NCI-H1436 treated with DMSO at 0.1 percent for 48 hours (cell line): ENCODE measurements at places on chromosomes 7 and 10.

DNA sequence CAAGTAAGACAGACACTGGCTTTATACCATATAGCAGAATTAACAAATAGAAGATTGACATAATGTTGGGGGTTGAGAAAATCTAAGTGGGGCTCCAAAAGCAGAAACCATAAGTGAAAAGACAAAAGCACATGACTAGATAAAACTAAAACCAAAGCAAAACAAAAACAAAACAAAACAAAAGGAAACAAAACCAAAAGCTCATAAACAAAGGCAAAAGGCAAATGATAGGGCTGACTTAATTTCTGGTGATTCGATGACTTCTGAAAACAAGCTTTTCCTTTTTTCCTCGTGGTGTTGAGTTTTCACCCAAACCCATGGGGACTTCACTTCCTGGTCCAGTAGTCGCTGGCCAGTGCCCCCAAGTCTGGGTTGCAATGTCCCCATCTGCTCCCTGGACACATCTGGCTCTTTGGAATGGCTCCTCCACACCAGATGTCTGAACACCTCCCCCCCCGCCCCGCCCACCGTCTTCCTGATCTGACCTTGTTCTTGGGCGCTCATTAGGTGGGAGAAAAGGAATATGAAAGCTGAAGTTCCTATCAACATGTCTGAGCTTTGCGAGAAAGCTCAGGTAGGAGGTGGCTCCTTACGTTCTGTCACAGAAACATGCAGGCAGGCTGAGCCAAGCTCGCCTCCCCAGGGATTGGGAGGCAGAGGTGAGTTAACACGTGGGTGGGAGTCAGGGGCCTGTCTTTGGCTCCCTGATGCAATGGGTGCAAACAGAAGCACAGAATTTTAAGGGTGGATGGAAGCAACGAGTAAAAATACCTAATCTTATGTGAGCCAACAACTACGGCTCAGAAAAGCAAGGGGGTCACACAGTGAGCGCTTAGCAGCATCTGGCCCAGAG, 121.0 kb downstream of the NEURL1 start:
- no peak for DNase-seq

DNA sequence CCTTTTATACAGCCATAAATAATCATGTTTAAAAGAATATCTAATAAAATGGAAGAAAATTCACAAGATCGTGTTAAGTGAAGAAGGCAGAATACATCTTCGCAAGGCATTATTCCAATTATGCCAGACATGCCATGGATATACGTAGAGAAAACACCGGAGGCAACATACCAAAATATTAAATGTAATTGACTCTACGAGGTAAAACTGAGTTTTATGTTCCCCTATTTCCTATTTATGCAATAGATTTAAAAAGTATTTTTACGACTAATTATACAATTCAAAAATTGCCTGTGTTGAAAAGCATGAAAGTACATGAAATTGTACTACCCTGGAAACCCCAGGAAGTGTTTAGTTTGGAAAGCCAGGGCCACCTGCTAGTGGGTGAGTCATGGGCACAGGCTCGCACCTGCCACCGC, 936 bp upstream of the REPIN1 start:
- peak; percentile 37 for DNase-seq

- no peak for DNase-seq
Measured at GRCh38 chr10:61847087-61847486, 54.4 kb upstream of the ARID5B start.

GRCh38 chr7:137820677-137821420, 25.9 kb downstream of the DGKI start:
- DNase-seq, result peak; percentile 78

DNA sequence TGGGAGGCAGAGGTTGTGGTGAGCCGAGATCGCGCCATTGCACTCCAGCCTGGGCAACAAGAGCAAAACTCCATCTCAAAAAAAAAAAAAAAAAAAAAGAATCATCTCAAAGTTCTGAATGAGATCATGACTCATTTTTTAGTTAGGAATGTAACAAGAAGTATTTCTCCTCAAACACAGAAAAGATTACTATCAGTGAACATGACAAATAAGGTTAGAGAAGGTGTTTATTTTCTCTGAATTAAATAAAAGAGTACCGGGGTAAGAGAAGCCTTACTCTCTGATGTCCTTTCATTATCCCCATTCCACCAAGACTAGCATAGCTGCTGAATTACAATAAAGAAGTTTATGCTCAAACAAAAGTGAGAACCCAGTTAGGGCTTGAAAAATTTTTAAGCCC, 50.1 kb downstream of the IPMK start:
- DNase-seq, result no peak

- DNase-seq, result no peak
Measured at GRCh38 chr7:40519009-40519408, 384.2 kb downstream of the SUGCT start.

- no peak for DNase-seq
Measured at GRCh38 chr7:133007961-133008360, 73.9 kb downstream of the CHCHD3 start.

GRCh38 chr10:69047111-69047832, 40.6 kb upstream of the SRGN start:
- no peak for DNase-seq

GRCh38 chr7:35987016-35987415, 166.0 kb upstream of the EEPD1 start:
- no peak for DNase-seq

DNA sequence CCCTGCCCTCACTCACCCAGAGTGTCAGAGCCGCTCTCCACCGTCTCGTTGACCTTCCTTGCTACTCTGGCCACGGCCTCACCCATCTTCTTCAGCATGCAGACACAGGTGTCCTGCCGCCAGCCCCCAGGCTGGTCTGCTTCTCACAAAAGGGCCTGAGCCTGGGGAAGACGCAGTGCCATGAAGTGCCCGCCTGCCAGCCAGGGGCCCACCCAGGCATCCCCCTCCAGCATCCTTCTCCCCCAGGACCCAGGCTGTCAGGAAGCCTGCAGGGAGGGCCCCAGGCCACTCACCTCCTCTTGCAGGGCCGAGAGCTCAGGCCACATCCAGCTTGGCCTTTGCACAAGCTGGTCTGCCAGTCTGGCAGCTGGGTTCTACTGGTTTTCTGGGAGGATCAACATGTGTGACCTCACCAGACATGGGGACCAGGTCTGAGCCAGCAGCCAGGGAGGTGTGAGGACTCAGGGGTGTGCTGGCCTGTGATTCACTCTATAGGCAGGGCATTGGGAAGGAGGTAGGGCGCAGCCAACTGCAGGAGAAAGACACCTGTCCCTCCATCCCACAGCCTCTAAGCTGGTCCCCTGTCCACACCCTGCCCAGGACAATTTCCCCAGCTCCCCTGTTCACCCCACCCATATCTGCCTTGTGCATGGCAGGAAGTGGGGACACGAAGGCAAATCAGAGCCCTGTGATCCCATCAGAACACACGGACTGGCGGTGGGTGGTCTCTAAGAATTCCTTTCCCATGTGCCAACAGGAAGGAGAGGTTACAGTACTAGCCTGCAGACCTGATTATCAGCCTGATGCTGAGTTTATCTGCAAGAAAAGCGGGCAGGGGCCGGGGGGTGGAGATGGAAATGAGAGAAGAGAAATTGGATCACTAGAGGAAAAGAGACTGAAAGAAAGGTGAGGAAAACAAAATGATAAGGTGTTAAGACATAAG, 5.7 kb downstream of the LRRC20 start:
- DNase-seq, result no peak

- no peak for DNase-seq
Measured at GRCh38 chr10:311901-312665, 176.8 kb downstream of the ZMYND11 start.

DNA sequence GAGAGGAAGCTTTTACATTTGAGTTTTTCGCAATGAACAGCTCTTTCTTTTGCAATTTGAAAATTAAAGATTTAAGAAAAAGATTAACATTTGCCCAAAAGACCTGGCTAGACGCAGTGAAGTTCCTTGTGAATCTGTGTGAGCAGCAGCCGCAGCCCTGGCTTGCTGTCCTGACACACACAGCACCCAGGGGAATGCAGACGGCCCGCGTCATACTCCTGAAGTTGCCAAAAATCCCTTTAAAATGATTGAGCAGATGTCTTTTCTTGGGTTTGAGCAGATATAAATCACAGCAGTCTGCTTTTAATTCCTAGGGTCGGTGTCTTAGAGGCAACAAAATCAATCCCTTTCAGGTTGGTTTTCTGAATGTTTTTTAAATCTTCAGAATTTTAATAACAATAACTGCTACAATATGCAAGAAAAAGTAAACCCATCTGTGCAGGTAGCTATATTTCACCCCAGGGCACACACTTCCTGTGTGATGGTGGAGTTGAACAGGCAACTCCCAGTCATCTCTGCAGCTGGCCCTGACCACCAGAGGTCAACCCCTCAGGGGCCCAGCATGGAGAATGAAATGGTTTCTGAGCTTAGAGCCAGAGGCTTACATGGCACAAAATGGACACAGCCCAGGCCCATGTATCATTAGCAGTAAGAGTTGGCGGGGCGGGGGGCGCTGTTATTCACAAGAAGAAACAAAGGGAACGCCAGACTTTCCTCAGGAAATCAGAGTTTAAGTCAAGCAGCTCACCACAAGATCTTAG, 32.2 kb upstream of the TRIL start:
- no peak for DNase-seq

DNA sequence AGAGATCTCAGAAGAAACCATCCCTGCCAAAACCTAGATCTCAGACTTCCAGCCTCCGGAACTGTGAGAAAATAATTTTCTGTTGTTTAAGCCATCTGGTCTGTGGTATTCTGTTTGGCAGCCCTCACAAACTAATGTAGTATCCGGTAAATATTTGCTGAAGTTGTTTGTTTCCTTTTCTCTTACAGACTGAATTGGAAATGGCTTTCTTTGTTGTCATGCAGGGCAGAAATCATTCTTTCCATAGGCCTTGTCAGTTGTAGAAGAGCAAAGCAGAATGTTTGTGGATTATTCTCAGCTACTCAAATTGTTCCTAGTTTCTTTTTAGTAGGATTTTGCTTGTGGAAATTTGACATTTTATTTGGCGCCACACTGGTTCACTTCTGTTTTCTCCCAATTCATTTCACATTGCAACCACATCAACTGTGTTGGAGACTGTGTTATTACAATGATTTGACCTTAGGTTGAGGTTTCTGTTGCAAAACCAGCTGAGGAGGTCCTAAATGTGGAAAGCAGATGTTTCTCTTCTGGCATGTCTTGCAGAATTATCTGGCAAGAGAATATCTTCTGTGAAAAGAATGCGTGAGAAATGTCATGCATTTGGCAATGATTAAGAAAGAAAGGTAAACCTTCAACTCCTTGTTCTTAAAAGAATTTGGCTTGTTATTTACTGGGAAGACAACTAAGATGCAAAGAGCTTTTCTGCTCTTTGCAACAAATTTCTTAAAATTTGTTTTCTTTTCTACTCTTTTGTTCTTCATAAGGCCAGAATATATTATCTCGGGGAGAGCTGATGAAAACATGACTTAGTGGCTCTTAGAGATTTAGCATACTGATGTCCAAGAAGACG, 25.8 kb downstream of the ACTA2 start:
- no peak for DNase-seq

DNA sequence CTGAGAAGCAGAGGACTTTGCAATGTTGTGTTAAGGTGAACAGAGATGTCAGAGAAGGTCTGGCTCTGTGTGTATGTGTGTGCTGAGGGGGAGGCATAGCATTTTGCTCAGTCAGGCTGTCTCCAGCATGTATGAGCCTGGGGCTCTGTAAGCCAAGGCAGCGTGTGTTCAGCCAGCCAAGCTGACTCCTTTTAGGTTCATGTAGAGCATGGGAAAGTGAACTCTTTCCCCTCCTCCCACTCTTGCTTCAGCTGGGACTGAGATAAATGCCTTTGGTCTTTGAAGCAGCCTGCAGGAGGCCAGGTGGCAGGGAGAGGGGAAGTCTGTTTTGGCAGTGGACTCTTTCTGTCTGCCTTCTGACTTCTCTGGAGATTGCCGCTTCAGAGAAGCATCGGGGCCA, 3.8 kb downstream of the SFXN2 start:
- no peak for DNase-seq

DNA sequence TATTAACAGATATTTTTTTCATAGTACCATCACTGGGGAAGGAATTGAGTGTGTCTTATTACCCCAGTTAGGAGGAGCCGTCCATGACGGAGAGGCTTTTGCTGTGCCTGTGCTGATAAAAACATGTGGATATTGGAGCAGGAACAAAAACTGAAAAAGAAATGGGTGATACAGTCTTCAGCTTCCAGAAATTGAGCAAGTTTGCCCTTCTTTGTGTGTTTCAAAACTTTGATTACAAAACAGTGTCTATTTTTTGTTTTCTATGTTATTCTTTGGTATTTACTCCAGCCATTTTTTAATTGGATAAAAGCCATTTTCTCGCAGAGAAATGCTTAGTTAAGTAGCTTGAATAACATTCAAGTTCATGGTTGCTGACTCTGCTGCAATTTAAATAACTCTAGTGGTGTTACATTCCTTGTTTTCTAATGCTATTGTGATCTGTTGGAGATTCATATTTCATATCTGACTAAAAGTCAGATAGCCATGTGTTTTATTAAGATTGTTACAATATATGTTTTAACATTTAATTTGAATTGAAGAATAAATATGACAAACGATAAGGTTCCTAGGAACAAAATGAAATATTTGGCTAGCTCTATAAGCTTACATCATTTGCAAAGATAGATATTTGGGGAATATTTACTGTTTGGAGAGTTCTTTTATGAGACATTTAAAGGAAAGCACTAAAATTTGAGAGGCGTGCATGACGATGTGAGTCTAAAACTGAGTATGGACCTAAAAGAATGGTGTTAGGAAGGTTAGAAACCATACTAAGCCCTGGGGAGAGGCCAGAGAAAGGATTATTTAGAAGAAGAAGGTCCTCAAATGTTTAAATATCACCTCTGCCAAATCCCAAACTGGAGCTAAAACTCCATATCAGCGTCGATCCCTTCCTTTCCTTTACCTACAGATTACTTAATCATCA, 747.3 kb upstream of the CELF2 start:
- DNase-seq, result no peak

DNA sequence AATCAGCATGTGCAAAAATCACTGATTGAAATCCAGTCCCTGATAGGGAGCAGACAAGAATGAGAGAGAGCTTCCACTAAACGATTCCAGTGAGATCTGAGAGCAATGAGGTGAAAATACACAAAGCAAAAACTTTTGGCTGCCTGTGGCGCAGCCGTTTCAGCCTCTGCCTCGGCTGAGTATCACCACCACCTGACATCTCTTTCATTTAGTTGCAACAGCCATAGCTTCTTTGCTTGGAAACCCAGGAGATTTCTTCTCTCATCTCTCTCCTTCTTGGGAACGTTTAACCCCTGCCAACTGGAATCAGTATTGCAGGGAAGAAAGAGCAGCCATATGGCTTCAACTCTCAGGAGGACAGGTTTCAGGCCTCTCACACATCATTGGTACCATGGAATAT, 237.3 kb upstream of the AGK start:
- no peak for DNase-seq

- no peak for DNase-seq
Measured at GRCh38 chr7:36011588-36011965, 141.5 kb upstream of the EEPD1 start.

- DNase-seq, result no peak
Measured at GRCh38 chr7:137642472-137642871, 204.3 kb downstream of the DGKI start.
